ENCODE measurements at places on chromosomes 12 and 14. TPM values are rescaled to one million over a fixed set of nuclear protein-coding genes. Genes with fewer than 3 reads are reported as not detected.
A peak's percentile ranks its signal among the peaks of the same experiment; 100 is the strongest.

- no peak for DNase-seq
Measured at GRCh38 chr14:91252871-91253794, 8.6 kb upstream of the GPR68 start.

DNA sequence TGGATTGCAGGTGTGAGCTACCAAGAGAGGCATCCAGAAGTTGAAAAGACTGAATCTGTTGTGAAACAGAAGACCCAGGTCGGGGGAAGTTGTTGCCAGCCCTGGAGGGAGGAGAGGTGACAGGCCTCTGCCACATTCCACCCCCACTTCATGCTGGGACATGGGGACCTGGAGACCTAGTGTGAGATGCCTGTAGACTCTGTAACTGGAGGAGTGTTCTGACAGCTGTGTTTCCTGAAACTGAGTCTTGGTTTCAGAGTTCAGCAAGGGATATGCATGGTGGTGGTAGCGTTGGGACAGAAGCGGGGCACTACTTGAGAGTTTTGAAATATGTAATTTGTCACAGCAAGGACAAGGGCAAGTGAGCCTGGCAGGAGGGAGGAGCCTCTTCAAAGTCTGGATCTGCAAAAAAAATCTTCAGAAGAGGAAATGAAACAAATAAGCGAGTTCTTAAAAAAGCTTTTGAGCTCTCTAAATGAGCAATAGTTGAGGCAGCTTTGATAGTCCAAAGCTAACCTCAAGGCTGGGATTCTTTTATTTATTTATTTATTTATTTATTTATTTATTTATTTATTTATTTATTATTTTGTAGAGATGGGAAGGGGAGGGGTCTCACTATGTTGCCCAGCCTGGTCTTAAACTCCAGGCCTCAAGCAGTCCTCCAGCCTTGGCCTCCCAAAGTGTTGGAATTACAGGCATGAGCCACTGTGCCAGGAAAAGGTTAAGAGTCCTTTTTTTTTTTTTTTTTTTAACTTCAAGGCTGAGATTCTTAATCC lies 58.9 kb upstream of the EEA1 start:
- no peak for DNase-seq

- peak; percentile 39 for DNase-seq
Measured at GRCh38 chr12:131755305-131756113, 44.6 kb downstream of the SFSWAP start.

DNA sequence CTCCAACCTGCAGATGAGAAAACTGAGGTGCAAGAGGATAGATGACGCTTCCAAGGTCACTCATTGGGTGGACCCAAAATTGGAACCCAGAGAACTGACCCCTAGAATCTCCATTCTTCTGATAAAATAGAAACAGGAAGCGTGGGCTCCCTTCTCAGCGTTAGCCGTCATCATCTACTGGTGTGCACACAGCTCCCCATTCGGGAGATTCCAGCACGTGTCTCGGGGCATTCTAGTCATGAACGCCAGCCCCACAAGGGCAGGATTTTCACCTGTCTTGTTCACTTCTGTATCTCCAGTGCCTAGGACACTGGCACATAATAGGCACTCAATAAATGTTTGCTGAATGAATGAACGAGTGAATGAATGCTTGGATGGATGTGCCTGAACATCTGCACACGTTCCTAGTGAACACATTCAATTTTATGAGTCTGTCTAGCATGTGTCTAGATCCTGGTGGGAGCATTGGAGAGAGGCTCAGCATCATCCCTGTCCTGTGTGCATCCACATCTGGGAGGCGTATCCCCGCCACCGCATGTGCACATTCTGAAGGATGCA lies 30.5 kb downstream of the RASAL1 start:
- no peak for DNase-seq

GRCh38 chr12:116087962-116088361 lies 189.5 kb downstream of the MED13L start:
- peak; percentile 35 for DNase-seq

The KRT85 gene
- not detected for total RNA-seq

The CMTM5 gene
- total RNA-seq = not detected

- DNase-seq = no peak
Measured at GRCh38 chr12:79071498-79071897, 206.9 kb downstream of the SYT1 start.

The KRT82 gene
- not detected for total RNA-seq

GRCh38 chr14:91116913-91117588 lies 3.2 kb downstream of the DGLUCY start:
- DNase-seq = no peak

- DNase-seq = no peak
Measured at GRCh38 chr12:104529130-104529874, 72.6 kb downstream of the CHST11 start.

The SLC25A47 gene
- not detected for total RNA-seq

DNA sequence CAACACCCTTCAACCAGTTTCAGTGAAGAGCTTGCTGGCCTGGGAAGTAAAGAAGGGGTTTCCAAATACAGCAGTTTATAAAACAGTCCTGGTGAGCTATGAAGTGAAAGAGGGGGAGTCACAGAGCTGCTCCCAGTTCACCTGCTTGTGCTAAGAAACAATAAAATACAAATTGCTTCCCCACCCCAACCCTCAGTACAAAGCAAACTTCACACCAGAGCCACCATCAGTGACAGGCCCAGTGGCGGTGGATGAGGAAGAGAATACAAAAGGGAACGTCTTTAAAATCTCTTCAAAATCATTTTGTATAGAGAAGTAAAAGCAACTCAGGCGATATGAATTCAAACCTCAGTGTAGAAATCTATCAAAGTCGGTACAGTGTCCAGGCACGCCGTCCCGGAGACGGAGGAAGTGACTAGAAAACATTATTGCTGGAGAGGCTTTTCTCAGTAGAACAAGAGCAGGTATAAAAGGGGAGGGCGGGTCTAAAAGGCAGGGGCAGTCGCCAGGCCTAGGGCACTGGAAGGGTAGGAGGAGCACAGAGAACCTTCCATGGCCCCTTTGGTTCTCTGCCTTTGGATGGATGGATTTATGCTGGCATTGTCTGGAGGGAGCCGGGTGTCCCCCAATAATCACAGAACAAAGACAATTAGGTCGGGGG lies 10.5 kb upstream of the RPLP0 start:
- no peak for DNase-seq

DNA sequence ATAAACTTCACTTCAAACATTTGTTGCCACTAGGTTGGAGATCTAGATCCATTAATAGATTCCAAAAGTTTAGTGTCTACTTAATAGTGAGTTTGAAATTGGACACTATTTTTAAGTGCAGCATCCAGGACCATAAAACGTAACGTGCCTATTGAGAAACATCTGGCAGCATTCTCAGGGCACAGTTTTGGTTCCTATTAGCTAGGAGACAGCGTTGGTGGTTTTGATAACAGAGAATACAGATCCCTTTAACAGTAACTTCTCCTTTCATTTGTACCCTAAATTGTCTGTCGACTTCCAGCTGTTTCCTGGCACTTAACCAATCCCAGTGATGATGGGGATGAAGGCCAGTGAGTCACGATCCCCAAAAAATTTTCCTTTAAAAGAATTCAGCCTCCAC lies 25.8 kb downstream of the KCNK10 start:
- no peak for DNase-seq

GRCh38 chr14:32396885-32397284 lies 67.8 kb downstream of the AKAP6 start:
- DNase-seq = no peak

DNA sequence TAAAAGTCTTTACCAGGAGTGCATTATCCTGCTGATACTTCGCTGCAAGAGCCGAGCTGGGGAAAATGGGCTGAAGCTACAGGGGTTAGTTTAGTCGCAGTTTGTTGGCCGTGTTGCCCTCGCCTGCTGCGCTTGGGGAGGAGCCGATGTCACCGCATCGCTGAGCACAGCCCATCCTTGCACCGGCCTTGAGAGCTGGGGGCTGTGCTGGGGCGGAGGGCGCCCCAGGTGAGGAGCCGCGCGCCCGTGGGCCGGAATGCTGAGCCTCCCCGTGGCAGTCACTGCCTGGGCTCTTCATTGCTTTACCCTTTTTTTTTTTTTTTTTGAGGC lies 50.0 kb downstream of the ADGRD1 start:
- DNase-seq = no peak

DNA sequence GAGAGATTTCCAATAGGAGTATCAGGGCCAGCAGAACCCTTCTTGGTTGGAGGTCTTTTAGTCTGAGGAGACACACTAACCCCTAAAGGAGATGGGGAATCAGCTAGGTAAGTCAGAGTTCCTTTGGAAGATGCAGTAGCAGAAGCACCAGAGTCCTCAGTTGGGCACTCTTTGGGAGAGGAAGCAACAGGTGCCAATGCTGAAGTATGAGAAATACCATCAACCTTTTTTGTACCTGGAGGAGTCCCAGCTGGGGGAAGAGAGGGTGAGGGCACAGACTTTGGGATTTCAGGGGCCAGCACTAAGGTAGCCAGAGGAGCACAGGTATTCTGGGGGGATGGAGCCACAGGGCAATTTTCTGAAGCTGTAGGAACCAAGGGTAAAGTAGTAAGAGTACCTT lies 6.0 kb downstream of the NACA start:
- DNase-seq = no peak

The NELL2 gene
- total RNA-seq = not detected

The CS gene
- total RNA-seq = 75.6 TPM

DNA sequence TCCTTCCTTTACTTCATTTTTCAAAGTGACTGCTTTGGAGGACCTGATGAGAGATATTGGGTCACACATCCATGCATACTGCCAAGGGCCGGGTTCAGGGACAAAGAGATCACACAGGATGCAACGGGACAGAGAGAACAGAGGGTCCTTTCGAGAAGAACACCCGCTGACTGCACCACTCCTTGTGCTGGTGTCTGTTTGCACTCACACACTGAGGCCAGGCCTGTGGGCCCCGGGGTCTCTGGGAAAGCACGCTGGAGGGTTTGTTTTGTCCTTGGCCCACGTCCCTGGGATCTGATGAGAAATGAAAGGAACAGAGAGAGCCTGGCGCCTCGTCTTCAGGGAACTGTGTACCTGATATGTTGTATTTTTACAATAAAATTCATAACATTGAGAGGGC lies 42.2 kb downstream of the PAH start:
- no peak for DNase-seq

The MMP17 gene
- 9.9 TPM for total RNA-seq

- DNase-seq = no peak
Measured at GRCh38 chr12:88793096-88793495, 212.8 kb upstream of the KITLG start.

The SLC39A5 gene
- total RNA-seq = not detected

DNA sequence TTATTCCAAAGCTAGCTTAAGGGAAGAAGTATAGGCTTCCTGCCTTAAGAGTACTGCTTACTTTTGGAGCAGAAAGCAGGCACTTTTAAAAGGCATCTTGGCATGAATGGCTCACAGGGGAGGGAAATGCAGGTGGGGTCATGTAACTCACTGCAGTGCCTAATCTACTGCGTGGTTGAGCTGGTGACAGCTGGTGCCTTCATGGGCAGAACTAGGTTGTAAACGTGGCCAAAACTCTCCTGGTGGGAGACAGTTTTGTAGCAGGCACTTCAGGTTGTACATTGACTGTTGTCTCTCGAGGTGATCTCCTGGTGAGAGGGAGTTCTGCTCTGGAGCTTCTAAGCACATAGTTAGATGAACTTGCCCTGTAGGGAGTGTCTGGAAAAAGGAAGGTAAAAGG lies 962.5 kb downstream of the DIO2 start:
- DNase-seq = no peak

GRCh38 chr12:66594688-66595087 lies 84.2 kb downstream of the GRIP1 start:
- no peak for DNase-seq

DNA sequence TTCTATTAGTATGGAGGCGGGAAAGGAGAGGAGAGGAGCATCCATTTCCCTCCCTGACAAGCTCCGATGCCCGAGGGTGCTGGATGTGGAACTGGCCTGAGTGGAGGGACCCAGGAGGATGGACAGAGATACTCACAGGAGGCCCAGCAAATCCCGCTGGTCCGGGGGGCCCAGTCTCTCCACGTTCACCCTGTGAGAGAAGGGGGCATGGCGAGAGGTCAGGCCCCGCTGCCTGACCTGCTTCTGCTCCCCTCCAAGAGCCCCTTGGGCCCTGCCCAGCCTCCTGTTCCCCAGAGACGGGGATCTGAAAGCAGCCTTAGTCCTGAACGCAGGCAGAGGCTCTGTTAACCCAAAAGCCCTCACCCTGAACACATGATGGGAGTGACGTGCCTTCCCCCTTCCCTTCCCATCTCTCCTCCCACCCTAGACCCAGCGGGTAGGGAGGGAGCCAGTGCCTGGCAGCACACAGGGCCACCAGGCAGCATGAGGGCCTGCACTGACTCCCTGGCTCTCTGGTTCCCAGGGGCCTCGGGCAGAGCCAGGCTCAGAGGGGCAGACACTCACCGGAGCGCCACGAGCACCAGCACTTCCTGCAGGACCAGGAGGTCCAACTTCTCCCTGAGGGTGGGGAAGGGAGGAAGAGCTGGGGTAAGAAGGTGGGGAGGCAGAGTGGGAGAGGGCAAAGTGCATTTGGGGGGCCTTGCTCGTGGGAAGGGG lies 17.5 kb downstream of the TMEM106C start:
- no peak for DNase-seq

DNA sequence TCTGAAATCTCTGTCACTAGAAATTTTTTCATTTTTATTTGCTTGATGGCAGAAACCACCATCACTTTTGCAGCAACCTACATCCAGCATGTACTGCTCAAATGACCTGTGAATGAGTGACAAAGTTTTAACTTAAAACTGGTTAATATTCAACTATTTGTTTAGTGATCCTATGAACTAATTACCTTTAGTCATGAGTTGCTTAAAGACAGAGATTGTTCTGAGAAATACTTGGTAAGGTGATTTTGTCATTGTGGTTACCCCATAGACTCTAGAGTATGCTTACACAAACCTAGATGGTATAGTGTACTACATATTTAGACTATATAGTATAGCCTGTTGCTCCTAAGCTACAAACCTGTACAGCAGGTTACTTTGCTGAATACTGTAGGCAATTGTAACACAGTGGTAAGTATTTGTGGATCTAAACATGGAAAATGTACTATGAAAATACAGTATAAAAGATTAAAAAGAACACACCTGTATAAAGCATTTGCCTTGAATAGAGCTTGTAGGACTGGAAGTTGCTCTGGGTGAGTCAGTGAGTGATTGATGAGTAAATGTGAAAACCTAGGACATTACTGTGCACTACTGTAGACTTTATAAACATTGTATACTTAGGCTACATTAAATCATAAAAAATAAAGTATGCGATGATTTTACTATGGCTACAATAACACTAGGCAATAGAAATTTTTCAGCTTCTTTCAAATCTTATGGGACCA lies 256.6 kb upstream of the PPFIA2 start:
- no peak for DNase-seq

The A2M gene
- 3.8 TPM for total RNA-seq
